ENCODE measurements at places on chromosomes 16 and 17. TPM values are rescaled to one million over a fixed set of nuclear protein-coding genes. Genes with fewer than 3 reads are reported as not detected.

DNA sequence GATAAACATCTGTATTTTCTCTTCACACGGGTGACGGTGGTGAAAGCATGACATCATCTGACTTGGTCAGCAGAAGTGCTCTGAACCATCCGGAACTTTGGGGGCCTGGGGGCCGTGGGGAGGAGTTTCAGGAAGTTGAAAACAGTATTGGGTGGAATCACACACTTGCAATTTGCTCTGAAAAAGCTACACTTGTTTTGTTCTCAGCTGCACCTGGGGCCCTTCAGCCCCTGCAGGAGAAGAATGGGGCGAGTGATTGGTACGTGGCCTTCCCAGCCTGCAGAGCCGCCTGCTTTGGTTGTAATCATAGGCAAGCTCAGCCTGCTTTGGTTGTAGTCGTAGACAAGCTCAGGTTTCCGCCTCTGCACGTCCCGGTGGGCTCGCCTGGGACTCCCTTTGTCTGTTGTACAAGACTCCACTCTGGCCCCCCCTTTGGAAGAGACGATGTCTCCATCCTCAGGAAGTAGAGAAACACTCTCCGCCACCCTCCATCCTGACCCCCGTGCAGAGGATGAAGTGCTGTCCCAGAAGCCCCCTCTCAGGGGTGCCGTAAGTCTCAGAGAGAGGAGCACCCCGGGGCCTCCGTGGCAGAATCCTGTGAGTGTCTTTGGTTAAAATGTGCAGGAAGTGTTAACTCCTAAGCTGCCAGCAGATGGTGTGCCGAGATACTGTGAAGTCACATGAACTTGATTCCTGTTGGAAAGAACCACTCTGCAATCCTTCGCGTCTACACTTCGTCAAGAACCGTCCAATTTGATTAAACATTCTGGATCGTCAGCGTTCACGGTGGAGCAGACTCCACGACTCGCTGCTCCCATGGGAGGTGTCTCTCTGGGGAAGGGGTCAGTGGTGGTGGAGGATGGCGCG, 5.4 kb downstream of the BANP start:
- no peaks in the 10 kb centered on the region for H3K4me1 ChIP-seq
- no peak overlapping the region for H3K4me3 ChIP-seq
- no peaks in the 10 kb centered on the region for H3K36me3 ChIP-seq
- H3K27ac ChIP-seq, result no peak overlapping the region
- H3K27me3 ChIP-seq, result no peaks in the 10 kb centered on the region
- no peak for DNase-seq

- H3K27me3 ChIP-seq, result no peaks in the 10 kb centered on the region
- H3K4me1 ChIP-seq, result peaks cover 6% of the 10 kb centered on the region
- no peaks in the 10 kb centered on the region for H3K36me3 ChIP-seq
- DNase-seq, result no peak
- no peak overlapping the region for H3K27ac ChIP-seq
- no peak overlapping the region for H3K4me3 ChIP-seq
Measured at GRCh38 chr17:73772107-73772705, 128.0 kb upstream of the SDK2 start.

GRCh38 chr17:79531191-79532095, 79.4 kb downstream of the RBFOX3 start:
- no peak for DNase-seq
- H3K4me3 ChIP-seq, result no peak overlapping the region
- no peaks in the 10 kb centered on the region for H3K4me1 ChIP-seq
- no peak overlapping the region for H3K27ac ChIP-seq

DNA sequence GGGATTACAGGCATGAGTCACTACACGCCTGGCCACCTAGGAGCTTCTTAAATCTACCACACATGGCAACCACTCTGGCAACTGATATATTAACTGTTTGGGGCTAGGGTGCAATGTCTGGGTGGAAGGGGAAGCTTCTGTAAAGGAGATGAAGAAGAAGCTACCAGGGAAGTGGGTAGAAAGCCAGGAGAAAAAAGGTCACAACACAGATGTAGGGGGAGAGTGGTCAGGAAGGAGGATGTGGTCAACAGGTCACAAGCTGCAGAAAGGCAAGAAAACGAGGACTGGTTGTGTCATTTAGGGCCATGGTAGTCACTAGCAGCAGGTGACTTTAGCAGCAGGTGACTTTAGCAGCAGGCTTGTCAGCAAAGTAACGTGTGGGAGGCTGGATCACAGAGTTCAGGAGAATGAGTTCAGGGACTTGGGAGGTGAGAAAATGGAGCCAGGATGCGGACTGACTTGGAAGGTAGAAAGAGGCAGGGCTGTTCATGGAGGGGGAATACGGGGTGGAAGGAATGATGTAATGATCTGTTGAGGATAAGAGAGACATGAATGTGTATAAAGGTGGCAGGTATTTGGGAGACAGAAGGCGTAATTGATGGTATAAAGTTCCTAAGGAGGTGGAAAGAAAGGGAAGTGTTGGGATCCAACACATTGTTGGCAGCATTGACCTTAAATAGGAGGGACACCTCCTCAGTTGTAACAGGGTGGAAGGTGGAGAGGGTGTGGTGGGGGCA, 16.3 kb upstream of the WFIKKN2 start:
- no peaks in the 10 kb centered on the region for H3K27me3 ChIP-seq
- no peaks in the 10 kb centered on the region for H3K4me1 ChIP-seq
- no peak overlapping the region for H3K27ac ChIP-seq
- DNase-seq, result no peak
- no peaks in the 10 kb centered on the region for H3K36me3 ChIP-seq

GRCh38 chr17:43790311-43790940, 10.2 kb downstream of the CFAP97D1 start:
- DNase-seq, result no peak
- no peak overlapping the region for H3K4me3 ChIP-seq
- H3K36me3 ChIP-seq, result no peaks in the 10 kb centered on the region
- no peak overlapping the region for H3K27ac ChIP-seq
- no peaks in the 10 kb centered on the region for H3K4me1 ChIP-seq

DNA sequence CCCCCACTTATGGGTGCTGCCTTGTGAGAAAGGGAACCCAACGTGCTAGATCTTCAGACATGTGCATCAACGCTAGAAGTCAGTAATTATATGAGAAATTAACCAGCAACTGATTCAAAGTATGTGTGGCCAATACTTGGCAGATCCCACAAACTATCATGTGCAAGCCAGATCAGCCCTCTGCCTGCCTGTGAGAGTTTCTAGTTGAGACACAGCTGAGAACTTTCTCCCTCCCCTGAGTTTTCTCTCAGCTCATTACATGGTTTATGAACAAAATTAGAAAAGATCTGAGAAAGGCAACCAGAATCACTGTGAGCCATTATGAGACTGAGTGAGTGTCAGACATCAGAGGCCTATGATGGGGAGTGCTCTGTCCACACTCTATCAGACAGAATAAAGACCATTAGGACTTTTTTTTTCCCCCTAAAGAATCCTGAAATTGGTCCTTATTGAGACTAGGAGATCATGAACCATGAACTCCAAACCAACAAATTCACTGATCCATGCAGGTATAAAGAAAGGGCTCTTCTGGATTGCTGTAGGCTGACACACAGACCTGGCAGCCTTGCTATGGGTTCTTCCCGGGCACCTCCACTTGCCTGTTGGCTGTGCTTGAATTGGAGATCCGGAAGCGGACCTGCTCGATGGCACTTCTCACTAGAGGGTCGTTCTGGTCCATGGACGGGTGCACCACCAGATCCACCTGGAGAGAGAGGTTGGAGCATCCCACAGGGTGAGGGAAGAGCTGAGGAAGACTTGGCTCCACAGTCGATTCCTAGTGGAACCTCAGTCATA, 51.5 kb downstream of the GTF3C1 start:
- H3K4me1 ChIP-seq, result no peaks in the 10 kb centered on the region
- no peak overlapping the region for H3K27ac ChIP-seq
- H3K4me3 ChIP-seq, result no peak overlapping the region
- DNase-seq, result no peak
- no peaks in the 10 kb centered on the region for H3K27me3 ChIP-seq

DNA sequence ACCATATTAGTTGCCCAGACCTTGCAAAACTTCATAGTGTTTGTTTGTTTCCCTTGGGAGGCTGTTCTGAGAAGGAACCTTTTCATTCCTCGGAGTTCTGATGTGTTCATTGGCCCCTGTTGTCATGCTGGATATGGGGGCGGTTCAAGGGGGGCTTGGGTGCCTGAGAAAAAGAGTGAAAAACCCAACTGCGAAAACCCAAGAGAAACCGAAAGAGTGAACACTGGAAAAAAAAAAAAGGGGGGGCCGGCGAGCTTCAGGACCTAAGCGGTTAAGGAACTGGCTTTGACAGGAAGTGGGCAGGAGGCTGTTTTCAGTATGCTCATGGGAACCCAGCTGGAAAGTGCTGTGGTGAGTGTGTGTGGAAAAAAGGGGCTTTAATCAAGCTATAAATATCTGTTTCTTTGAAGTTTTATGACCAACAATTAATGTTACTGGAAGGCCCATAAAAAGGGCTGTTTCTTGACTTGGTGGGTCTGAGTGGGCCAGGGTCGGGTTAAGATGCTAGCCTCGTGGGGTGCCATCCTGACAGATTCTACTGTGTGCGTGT, 510.7 kb downstream of the MAF start:
- H3K4me1 ChIP-seq, result no peaks in the 10 kb centered on the region
- no peak overlapping the region for H3K27ac ChIP-seq
- H3K36me3 ChIP-seq, result no peaks in the 10 kb centered on the region

- no peaks in the 10 kb centered on the region for H3K4me1 ChIP-seq
- H3K27ac ChIP-seq, result no peak overlapping the region
- DNase-seq, result no peak
- H3K4me3 ChIP-seq, result no peak overlapping the region
- H3K36me3 ChIP-seq, result no peaks in the 10 kb centered on the region
Measured at GRCh38 chr16:70588565-70588964, 57.8 kb upstream of the IL34 start.

- no peak overlapping the region for H3K27ac ChIP-seq
- DNase-seq, result no peak
- H3K36me3 ChIP-seq, result no peaks in the 10 kb centered on the region
- no peaks in the 10 kb centered on the region for H3K4me1 ChIP-seq
Measured at GRCh38 chr16:86195863-86196630, 297.1 kb downstream of the IRF8 start.

DNA sequence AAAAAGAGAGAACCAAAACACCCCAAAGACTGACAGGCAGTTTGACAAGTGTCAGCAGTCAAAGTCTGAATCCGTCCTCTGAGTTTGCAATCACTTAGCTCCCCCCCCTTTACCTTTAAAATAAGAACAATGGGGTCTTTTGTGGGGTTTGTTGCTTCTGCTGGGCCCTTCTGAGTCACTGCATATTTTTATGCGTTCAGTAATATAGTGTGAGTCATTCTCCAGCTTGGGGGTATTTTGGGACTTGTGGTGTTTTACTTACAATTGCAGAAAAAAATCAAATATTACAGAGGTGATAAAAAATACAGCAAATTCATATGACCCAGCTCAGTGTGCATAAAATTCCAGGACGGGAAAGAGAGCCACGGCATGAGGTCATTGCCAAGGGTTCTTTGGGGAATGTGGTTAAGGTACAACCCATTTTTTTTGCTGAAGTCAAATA, 120.1 kb downstream of the CYLD start:
- H3K4me3 ChIP-seq, result no peak overlapping the region
- H3K4me1 ChIP-seq, result no peaks in the 10 kb centered on the region
- no peaks in the 10 kb centered on the region for H3K36me3 ChIP-seq
- no peak for DNase-seq
- no peaks in the 10 kb centered on the region for H3K27me3 ChIP-seq

- H3K4me1 ChIP-seq, result peaks cover 35% of the 10 kb centered on the region
- peaks cover 3% of the 10 kb centered on the region for H3K36me3 ChIP-seq
- H3K27ac ChIP-seq, result peak overlapping the region; percentile 92
- peak; percentile 82 for DNase-seq
- no peaks in the 10 kb centered on the region for H3K27me3 ChIP-seq
- peak overlapping the region; percentile 13 for H3K4me3 ChIP-seq
Measured at GRCh38 chr17:50534222-50534978, 1.9 kb downstream of the EPN3 start.

DNA sequence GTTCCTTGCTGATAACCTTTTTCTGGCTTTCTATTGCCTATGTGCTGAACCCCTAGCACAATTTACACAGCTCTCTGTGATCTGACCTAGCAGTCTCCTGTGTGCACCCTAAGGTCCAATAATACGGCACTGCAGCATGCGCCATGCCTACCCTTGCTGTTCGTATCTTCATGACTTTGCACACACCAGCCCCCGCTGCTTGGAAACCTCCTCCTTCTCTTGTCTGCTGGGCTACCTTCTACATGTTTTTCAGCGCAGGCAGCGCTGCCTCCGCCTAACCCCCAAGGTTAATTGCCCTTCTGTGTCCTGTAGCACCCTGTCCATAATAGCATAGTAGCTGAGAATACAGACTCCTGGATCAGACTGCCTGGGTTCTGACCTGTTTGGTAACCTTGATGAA, 1.4 kb downstream of the STARD3 start:
- H3K36me3 ChIP-seq, result no peaks in the 10 kb centered on the region
- H3K27me3 ChIP-seq, result no peaks in the 10 kb centered on the region
- no peak overlapping the region for H3K27ac ChIP-seq
- no peak for DNase-seq
- no peak overlapping the region for H3K4me3 ChIP-seq

- H3K27ac ChIP-seq, result no peak overlapping the region
- H3K36me3 ChIP-seq, result no peaks in the 10 kb centered on the region
- H3K4me3 ChIP-seq, result no peak overlapping the region
- no peaks in the 10 kb centered on the region for H3K27me3 ChIP-seq
- no peaks in the 10 kb centered on the region for H3K4me1 ChIP-seq
- DNase-seq, result peak; percentile 27
Measured at GRCh38 chr17:77744066-77744988, 214.2 kb upstream of the TNRC6C start.

DNA sequence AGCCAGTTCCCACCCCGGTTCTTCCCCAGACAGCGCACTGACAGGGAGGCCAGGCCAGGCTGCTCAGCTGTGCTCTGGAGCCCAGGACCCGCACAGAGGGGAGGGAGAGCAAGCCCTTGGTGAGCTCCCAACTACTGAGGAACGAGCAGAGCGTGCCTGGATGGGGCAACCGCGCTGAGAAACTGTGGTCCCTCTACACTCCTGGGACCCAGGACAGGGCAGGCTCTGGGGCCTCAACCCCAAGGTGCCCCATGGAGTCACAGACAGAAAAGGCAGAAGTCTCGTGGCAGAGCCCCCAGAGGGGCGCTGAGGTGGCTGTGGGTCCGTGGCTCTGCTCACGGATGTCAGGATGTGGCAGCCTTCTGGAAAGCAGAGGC, 16.3 kb downstream of the SLX4 start:
- H3K4me3 ChIP-seq, result no peak overlapping the region
- DNase-seq, result no peak
- no peaks in the 10 kb centered on the region for H3K36me3 ChIP-seq

The MYH3 gene
- 2.4 TPM for total RNA-seq

The TLCD3A gene
- total RNA-seq, result 7.4 TPM

The ZNF768 gene
- total RNA-seq, result 12.9 TPM

The NLRC3 gene
- total RNA-seq, result 0.47 TPM

The KRT9 gene
- total RNA-seq, result not detected

The OTOP2 gene
- not detected for total RNA-seq

The TAX1BP3 gene
- 36.1 TPM for total RNA-seq

The NXPH3 gene
- total RNA-seq, result 0.20 TPM

The FOXN1 gene
- total RNA-seq, result not detected

The TMEM235 gene
- total RNA-seq, result not detected

The CCR7 gene
- total RNA-seq, result 0.82 TPM

Data from pancreas (tissue), 10 donors.